ENCODE measurements at places on chromosomes 1 and 21.

DNA sequence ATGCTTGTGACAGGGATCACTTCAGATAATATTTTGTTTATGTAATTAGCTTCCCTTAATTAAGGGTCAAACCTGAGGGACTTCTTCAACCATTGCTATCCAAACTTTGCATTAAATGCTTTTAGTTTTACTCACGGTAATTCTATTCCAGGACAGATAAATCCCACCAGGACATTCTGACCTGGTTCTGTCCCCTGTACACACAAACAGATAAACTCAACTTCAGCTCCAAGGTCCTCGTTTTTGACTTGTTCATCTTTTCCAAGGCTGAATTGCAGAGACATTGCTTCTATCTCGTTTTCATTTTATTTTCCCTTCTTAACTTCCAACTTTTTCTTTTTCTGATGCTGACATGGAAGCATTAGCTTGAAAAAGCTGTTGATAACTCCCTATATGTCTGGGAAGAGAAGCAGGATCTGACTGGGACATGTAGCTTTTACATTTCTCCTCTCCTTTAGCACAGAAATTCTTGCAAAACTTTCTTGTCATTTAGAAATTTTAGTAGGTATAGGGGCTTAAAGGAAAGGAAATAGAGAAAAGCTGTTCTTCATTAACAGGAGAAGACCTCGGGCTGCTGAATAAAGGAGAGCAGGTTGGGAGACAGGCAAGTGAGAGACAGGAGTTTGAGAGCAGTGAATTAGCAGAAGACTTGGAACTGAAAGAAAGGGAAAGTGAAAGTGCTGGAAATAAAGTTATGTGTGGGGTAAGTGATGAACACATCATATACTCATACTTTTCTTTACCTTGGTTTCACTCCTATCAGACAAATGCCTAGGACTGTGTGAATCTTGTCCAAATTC is 231.7 kb upstream of the B3GALT2 start:
- no peak for DNase-seq

DNA sequence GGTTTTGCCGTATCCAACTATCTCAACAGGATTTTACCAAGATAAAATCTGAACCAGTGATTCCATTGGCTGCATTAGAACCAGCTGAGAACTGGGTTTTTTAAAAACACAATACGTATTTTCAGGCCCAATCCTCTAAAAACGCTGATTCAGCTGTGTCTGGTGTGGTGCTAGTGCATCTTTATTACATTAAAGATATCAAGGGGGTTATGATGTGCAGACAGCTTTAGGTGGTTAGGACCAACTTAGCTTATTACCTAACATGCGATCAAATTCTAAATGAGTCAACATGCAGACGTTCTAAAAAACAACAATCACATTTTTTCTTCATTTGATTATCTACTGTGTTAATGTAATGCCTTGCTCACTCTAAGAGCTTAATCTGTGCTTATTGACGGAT is 32.0 kb upstream of the EXO1 start:
- DNase-seq: no peak

DNA sequence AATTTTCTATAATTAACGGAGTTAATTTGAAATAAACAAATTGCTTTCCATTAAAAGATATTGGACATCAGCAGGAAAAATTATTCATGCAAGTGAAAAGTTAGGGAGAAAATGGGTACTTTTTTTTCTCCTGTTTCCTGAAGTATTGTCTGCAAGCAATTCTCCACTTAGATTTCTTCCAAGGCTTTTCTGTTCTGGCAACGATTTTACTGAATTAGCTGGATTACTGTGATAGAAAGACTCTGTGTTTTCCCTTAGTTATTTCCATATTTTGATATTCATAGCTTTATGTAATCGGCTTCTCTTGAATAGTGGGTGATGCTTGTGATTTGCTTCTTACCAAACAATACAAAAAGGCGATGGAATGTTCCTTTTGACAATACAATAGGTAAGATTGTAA is 1333.9 kb downstream of the AMY1C start:
- DNase-seq: no peak

DNA sequence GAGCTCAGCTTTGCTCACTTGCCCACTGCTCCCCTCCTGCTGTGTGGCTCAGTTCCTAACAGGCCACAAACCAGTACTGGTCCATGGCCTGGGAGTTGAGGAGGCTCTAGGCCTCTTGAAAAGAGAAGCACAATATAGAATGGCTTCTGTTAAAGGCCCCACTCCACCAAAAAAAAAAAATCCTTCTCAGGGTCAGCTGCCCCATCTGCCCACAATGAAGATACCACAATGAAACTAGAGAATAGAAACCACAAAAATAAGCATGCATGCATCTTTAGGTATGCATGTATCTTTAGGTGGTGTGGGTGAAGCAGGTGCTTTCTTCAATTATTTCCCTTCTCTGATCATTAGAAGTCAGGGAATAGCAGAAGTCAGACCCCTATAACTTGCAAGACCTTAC is 620.4 kb upstream of the BEND5 start:
- DNase-seq: no peak

GRCh38 chr1:39283858-39284257 is 79.4 kb downstream of the MACF1 start:
- no peak for DNase-seq

- DNase-seq: no peak
These were observed 207.1 kb downstream of the NUF2 start for GRCh38 chr1:163528710-163529348.

GRCh38 chr1:18575620-18576019 is 55.0 kb upstream of the PAX7 start:
- DNase-seq: no peak
